ENCODE measurements at places on chromosomes 11 and 22.
A peak's percentile ranks its signal among the peaks of the same experiment; 100 is the strongest.

- DNase-seq: peak; percentile 96
Observed at GRCh38 chr22:29030618-29031226, 30.9 kb downstream of the C22orf31 start.

DNA sequence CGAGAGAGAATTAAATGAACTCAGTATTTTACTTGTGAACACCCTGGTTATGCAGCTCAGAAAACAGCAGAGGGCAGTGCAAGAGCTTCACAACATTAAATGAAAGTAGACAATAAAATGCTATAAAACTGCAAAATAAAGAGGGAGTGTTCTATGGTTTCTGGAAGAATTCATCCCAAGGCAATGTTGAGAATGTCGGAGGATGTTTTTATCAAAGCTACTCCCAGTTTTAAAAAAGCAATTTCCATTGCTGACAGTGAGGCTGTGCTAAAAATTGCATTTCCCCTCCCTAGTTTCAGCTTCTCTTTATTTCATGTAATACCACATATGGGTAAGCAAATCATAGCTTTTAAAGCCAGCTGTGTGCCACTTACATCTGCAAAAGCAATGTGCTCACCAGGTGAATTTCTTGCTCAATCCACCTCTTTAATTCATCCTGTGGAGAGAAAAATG lies 296.8 kb downstream of the RAB38 start:
- DNase-seq: peak; percentile 48

DNA sequence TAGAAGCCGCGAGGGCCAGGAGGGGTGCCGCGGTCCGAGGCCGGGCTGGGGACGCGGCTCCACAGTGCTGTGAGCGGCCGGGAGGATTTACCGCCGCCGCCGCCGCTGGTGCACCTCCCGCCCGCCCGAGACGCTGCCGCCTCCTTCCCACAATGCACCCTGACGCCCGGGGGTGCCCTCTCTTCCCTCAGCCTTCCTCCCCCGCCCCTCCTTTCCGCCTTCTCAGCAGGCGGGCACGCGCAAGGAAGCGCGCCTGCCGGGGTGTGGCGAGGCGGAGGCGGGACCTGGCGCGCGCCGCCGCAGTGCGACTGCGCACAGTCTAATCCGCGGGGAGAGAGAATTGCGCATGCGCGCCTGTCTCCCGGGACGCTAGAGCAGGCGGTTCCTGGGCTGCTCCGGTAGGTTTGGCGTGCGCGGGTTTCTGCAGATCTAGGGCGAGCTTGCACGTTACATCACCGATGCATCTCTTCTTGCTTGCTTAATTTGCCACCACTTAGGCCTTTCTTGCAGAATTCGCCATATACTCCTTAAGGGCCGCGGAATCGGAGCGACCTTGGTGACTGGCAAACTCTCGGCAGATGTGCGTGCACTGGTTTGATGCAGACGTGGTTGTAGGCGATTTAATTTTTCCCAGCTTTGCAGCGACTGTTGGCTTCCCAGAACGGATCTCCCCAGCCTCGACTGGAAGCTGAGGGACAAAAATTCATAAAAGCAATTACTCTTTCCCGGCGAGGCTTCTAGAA lies at the start of the genes GVQW3 and THAP12:
Gene GVQW3 (plus strand): TSS at position 347 of the 743 bp plus-strand sequence. CDS start 506 bp downstream, outside the sequence.
Gene THAP12 (minus strand): TSS at position 156 of the 743 bp plus-strand sequence. CDS start 296 bp downstream, outside the sequence.
- peak; percentile 99 for DNase-seq

- DNase-seq: no peak
Observed at GRCh38 chr11:133842730-133843129, 2.6 kb downstream of the SPATA19 start.

DNA sequence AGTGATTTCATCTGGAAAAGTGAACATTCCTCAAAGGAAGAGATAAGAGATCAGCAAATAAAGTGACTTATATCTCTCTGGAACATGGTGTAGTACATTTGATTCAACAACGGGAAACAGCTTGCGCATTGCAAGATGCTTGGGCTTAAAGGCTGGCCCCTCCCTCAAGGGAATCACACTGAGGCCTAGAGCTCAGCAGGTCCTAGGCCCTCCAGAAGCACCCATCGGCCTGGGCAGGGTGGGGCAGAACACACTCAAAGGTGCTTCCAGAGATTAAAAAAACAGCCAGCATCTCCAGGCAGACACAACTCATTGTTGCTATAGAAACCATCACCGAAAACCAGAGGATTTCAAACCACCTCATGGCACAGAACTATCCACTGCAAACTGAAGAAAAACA lies 69.0 kb upstream of the ARFGAP3 start:
- DNase-seq: no peak

- no peak for DNase-seq
Observed at GRCh38 chr11:16987205-16987568, 27.0 kb downstream of the PLEKHA7 start.

DNA sequence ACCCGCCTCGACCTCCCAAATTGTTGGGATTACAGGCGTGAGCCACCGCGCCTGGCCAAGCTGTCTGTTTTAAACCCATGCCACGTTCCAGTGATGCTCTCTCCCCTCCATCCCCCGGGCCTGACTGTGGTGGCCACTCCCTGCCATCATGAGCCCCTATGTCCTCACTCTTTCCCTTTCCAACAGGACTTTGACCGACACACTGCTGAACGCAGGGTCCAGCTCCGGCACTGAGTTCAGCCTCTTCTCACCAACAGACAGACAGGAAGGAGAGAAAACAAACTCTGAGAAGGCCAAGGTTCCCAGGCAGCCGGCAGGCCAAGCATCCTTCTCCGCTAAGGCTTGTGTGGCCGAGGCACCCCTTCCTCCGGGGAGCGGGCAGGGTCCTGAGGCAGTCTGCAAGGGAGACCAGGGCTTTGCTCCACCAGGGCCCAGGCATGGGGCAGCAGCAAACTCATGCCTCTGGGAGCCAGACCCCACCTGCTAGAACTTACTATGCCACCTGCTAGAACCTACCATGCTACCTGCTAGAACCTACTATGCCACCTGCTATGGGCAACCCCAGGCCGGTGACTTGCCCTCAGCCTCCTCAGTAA lies 152.7 kb downstream of the CRYBB2 start:
- no peak for DNase-seq

DNA sequence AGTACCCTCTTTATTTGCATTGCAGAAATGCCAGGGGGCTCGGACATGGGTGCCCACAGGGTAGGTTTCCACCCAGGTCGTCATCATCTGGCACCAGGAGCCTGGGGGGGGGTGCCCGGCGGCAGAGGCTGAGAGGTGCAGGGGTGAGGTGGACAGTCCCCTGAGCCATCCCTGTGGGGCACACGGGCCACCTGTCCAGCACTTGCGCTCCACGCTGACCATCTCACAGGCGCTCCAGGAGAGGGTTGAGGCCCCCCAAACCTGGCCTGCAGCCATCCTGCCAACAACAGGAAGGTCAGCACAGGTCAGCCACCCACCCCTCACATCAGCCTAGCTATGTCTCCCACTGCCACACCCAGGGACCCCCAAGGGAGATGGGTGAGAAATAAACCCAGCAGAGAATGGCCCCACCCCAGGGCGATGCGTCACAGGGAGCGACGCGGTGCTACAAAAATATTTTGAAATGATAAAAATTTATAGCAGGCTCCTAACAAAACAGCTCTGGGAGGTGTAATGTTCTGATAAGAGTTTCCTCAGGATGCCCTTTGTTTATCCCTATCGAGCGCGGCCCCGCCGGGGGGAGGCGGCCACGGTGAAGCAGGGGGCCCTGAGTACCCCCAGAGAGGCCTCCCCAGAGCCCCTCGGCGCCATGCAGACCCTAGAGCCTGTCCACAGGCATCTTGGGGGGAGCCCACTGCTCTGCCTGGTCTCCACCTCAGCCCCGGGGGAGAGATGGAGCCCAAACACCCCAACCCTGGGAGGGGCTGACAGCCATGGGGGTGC lies 21.0 kb upstream of the GNB1L start:
- peak; percentile 13 for DNase-seq

DNA sequence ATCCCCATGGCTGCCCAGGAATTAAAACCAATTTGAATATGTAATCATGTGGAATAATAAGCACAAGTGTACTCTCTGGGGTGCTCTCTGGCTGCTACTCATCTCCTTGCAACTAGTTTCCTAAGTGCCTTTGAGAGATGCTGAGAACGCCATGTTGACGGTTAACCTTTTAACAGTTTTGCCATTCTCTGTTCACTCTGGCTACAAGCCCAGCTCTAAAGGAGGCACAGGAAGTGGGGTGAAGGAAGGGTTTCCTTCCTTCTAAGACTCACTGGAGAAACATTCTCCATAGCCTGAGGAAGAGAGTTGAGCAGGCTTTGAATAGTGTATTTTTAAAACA lies 122.0 kb upstream of the ZC3H12C start:
- peak; percentile 85 for DNase-seq

- DNase-seq: peak; percentile 56
Observed at GRCh38 chr11:76823481-76824028, 37.2 kb upstream of the ACER3 start.

GRCh38 chr11:11567936-11568650 lies 53.7 kb downstream of the GALNT18 start:
- DNase-seq: peak; percentile 10

DNA sequence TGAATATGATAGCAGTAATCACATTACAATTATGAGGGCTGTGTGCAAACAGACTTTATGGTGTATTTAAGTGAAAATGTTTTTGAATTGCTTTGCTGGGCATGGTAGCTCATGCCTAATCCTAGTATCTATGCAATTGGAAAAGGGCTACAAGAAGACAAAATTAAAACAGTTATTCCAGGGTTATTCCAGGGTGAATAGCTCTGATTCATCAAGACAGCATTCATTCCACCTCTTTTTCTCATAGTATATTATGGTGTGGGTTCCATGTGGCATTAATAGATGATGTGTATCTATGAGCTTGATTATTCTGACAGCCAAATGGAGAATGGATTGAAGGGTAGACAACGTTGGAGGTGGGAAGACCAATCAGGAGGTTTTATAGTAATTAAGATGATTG lies 12.1 kb upstream of the SIDT2 start:
- DNase-seq: no peak

DNA sequence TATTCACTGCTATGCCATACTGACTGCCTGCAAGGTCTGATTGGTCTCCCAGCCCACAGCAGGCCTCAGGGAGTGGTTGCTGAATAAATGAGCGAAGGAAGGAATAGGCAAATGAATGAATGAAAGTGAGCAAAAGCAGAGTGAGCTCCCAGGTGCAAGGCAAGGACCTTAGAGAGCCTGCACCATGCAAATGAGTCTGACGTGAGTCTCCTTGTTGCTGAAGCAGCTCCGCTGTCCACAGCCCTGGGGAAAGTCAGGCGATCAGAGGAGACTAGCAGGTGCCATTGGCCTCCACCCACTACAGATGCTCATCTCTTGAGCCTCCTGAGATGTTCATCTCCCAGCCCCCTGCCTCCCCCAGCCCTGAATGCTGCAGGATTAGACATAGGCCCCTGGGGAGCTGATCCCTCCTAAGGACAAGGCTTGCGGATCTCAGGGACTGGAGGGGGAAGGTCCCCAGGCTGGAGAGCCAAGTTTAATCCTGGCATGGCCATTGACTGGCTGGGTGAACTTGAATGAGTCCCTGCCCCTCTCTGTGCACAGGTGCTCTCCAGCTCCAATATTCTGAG lies 22.1 kb downstream of the GDPD5 start:
- no peak for DNase-seq

GRCh38 chr11:33520112-33520511 lies 180.5 kb downstream of the C11orf91 start:
- DNase-seq: no peak

GRCh38 chr11:113251281-113251680 lies 63.1 kb upstream of the TTC12 start:
- DNase-seq: no peak

DNA sequence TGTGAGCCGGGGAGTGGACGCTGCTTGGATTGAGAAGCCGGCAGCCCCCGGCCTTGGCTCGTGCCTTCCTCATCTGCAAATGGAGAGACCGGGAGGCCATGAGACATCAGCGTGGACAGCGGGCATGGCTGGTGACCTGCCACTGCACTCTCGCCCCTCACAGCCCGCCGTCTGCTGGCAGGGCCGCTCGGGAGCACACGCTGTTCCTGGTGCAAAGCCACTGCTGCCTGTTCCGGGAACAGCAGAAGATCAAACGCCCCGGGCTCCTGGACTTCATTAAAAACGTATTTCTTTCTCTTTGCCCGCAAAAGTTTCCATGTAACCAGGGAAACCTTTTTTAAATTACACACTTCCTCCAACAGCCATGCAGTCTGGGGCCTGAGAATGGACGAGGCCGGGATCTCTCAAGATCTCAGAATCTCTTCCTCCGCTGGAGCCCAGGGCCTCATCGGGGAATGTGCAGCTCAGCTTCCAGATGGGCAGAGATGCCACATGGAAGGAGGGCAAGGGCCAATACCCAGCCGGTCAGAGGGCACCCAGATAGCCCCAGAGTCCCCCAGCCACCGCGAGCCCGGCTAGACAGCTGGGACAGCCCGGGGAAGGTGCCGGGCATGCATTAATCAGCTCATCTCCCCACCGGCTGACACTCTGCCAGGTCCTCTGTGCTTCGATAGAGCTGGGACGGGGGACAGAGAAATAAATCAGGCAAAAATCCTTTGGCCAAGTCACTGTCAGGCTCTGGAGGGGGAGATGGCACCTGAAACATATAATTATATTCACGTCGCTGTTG lies 62.8 kb upstream of the PRR5 start:
- DNase-seq: peak; percentile 56

- DNase-seq: peak; percentile 74
Observed at GRCh38 chr11:78564490-78565467, 9.9 kb downstream of the NARS2 start.

- DNase-seq: no peak
Observed at GRCh38 chr11:46159680-46160079, 38.4 kb upstream of the PHF21A start.

DNA sequence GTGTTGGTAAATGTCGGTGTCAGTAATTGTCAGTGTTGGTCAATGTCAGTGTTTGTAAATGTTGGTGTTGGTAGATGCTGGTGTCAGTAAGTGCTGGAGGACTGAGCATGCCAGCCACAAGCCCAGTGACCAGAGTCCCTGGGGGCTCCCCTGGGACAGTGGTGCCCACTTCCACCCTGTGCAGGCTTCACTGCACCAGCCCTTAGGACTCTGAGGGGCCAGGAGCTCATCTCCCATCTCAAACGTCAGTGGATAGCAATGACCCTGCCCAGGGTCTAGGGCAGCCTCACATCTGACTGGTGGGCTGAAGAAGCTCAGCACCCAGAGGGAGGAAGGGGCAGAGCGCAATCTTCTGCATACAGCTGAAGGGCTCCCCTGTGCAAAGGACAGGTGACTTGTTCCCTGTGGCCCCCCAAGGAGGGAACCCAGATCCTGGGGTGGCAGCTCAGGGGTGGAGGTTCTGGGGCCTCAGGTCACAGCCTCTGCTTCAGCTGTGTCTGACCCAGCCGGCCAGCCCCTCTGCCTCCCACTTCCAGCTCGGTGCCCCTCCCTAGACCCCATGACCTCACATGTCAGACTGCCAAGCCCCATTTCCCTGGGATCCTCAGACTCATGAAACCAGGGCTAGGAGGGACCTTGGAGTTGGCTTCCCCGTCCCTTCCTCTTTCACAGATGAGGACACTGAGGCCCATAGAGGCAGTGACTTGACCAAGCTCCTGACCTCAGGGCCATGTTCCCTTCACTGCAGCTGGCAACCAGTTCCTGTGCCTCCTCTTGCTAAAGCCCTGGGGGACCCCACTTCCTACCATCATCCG lies 138.4 kb downstream of the CRYBB2 start:
- no peak for DNase-seq

DNA sequence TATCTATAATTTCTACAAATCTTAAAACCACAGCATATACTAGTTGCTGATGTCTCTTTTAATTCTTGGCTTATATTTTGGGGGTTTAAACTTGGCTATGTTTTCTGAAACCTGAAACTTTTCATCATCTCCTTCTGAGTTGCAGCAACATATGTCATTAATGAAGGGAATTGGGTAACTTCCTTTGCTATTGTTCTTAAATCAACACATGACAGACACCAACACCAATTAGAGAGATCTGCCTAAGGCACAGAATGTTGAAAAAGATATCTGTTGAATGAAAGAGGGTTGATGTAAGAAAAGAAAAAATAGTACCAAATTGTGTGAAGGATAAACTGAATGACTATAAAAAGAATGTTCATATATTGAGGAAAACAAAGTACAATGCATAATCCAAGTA lies 10.3 kb upstream of the GAS2 start:
- no peak for DNase-seq

- DNase-seq: no peak
Observed at GRCh38 chr22:50297510-50298265, 9.8 kb downstream of the PLXNB2 start.

Measured in astrocyte of the spinal cord (primary cell).